ENCODE measurements at places on chromosomes 3 and 15. TPM values are rescaled to one million over a fixed set of nuclear protein-coding genes. Genes with fewer than 3 reads are reported as not detected.
A peak's percentile ranks its signal among the peaks of the same experiment; 100 is the strongest.

DNA sequence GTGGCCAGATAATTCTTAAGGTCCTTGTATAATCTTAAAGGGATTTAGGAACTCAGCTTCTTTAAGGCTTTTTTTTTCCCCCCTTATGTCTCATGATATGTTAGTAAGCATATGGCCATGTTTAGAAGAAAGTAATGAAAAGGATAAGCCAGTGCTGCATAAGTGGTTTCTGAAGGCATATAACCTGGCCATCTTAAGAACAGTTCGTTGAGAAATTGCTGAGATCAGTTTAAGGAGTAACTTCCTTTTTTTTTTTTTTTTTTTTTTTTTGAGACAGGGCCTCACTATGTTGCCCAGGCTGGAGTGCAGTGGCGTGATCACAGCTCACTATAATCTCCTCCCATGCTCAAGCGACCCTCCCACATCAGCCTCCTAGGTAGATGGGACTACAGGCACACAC lies 51.7 kb downstream of the UBE2E2 start:
- no peak for ATAC-seq

- ATAC-seq = no peak
Measured at GRCh38 chr3:170564664-170565063, 21.2 kb downstream of the SLC7A14 start.

DNA sequence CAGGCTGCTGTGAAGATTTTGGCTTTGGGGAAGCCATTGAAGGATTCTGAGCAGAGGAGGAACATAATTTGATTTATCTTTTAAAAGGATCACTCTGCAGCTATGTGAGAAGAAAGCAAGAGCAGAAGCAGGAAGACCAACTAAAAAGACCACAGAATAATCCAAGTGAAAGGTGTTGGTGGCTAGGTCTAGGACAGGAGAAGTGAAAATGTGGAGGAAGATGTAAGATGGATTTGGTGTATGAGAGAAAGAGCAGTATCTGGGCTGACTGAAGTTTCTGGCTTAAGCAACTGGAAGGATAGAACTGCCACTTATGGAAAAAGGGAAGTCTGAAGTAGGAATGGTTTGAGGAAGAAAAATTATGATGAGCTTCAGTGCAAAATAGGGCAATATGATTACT lies 62.0 kb downstream of the SFMBT1 start:
- ATAC-seq = no peak

GRCh38 chr3:36487616-36488015 lies 107.3 kb downstream of the STAC start:
- ATAC-seq = no peak

DNA sequence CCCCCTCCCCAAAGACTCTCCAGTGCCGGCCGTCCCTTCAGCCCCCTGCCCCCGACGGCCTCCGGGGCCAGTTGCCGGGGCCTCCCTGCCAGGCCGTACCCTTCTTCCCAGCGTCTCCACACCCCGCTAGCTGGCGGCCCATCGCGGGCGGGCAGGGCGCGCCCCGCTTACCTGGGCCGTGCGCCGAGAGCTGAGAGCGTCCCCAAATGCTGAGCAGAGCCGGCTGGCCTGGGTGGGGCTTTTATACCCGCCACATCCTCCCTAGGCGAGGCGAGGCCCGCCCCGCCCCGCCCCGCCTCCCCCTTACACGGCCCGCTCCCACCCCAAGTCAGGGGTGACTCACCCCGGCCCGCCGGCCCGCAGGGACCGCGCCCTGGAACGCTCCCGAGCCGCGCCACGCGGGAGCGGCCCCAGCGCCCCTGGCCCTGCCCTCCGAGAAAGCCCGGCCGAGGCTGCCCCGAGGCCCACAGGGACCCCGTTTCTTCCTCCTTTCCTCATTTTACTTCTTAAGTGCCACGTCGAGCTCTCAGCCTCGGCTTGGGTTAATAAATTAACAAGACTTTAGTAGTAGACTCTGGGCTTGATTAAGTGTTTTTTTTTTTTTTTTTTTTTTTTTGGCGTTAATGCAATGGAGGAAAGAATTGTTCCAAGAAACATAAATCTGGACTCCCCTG lies at the start of gene ANXA2:
ANXA2 (minus strand) TSS at position 215 of the 674 bp plus-strand sequence. CDS start 11,911 bp downstream, outside the sequence.
- ATAC-seq = peak; percentile 75

DNA sequence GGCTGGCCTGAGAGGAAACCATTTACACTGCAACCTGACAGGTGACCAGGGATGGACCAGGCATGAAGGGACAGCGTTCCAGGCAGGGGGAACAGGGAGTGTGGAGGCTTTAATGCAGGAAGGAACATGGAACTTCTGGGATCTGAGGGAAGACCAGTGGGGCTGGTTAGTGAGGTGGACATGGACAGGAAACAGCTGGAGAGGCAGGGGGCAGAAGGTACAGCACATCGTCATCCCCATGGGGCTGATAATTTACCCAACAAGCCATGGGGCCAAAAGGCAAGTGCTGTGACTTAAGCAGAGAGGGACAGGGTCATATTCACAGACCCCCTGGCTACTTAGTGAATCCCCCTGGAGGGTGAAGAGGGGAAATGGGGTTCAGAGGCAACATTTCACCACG lies 77.0 kb upstream of the LARS2 start:
- no peak for ATAC-seq

DNA sequence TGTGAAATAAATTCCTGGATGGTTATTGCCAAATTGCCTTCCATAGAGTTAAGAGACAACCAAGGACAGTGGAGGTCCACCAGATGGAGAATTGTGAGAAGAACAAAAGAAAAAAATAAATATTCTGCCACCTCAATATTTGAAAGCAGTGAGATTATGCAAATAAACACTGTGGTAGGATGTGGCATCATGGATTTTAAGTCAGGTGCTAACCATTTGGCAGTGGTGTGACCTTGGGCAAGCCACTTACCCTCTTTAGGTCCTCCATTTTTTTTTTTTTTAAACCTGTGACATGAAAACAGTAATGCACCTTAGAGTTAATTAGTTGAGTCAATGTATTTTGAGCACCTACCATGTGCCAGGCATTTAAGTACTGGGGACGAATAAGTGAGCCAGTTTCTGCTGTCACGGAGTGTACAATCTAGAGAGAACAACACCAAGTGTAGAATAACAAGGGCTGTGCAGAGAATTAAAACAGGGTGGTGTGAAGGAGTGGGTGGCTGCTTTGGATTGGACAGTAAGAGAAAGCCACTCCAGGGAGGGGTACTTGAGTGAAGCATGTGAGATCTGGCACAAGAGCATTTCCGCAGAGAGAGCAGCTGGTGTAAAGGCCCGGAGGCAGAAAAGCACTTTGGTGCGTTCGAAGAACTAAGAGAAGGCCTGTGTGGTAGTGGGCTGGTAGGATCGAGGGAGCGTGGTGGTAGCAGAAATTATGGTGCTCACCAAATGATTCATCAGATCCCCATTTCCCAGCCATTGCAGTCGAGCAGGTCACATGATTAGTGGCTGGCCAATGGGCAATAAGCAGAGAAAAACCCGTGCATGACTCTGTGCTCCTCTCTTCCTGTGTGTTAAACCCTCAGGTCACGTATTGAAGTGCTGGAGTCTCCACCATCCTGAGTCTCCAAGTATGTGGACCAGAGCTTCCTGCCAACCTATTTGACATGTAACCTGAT lies 39.2 kb downstream of the CCK start:
- ATAC-seq = no peak

GRCh38 chr3:9497821-9498565 lies 55.6 kb downstream of the LHFPL4 start:
- no peak for ATAC-seq

DNA sequence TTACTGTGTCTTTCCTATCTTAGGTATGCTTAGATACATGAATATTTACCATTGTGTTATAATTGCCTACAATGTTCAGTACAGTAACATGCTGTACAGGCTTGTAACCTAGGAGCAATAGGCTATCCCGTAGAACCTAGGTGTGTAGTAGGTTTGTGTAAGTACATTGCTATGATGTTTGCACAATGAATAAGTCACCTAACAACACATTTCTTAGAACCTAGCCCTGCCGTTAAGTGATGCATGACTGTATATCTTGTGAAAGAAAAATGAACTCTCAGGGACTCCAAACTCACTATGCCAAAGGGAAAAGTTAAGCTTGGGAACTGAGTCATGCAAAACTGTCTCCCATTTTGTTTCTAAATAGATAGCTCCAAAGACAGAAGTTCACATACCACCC lies 91.5 kb upstream of the ACP3 start:
- no peak for ATAC-seq

DNA sequence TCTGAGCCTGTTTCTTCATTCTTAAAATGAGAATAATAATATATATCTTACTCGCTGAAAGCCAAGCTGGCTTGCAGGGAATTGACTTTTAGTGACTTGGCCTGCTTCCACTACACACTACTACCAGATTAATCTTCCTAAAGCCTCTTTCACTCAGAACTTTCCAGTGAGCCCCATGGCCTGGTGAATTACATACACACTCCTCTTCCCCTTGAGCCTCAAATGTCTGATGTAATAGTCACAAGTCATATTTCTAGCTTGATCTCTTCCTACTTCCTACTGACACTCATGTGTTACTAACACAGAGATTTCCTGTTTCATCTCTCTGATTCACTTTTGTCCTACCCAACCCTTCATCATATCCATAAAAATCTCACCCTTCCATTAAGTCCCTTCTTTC lies 82.7 kb upstream of the SOX2 start:
- no peak for ATAC-seq

DNA sequence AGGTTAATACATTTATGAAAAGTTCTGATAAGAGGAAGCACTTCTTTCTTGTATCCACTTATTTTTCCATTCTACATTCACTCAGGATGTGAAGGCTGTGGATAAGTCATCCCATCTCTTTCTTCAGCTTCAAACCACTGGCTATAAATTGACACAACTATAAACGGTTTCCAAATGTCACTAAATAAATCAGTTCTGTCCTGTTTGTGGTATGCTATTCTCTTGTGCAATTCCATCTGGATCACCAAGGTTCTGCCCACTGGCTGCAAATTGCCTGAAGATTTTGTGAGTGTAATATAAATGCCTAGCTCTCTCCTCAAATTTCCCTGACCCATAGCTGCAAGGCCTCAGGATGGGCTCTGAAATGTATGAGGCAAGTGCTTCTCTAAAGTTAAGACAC lies 7.1 kb upstream of the LMOD3 start:
- ATAC-seq = no peak

GRCh38 chr15:51672155-51672687 lies 9.1 kb upstream of the SCG3 start:
- ATAC-seq = peak; percentile 90

- no peak for ATAC-seq
Measured at GRCh38 chr3:153182501-153183293, 20.7 kb downstream of the RAP2B start.

DNA sequence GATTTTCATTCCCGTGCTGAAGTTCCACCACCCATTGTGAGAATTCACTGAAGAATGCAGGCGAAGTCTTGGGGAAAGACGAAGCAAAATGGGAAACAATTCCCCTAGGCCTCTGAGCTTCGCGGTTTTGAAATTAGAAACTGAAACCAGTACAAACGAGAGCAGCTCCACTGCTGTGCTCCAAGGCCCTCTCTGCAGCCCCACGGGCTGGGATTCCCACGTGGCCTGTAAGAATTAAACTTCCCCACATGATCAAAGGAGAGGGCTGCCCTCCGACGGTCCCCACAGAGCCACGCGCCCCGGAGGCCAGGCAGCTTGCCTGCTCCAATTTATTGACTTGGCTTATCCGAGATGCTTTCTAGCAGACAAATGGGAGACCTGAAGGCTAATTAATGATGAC lies 144.0 kb downstream of the GREM1 start:
- ATAC-seq = peak; percentile 99

- no peak for ATAC-seq
Measured at GRCh38 chr3:146968204-146968651, 363.1 kb upstream of the PLSCR5 start.

- no peak for ATAC-seq
Measured at GRCh38 chr3:11364181-11364580, 92.0 kb downstream of the ATG7 start.

- no peak for ATAC-seq
Measured at GRCh38 chr3:20121088-20121487, 64.9 kb downstream of the SGO1 start.

- ATAC-seq = no peak
Measured at GRCh38 chr3:49716169-49716568, 3.3 kb downstream of the AMIGO3 start.

GRCh38 chr3:66618066-66618465 lies 117.2 kb upstream of the LRIG1 start:
- ATAC-seq = no peak

GRCh38 chr3:98765721-98766120 lies 2.6 kb downstream of the ST3GAL6 start:
- ATAC-seq = no peak

DNA sequence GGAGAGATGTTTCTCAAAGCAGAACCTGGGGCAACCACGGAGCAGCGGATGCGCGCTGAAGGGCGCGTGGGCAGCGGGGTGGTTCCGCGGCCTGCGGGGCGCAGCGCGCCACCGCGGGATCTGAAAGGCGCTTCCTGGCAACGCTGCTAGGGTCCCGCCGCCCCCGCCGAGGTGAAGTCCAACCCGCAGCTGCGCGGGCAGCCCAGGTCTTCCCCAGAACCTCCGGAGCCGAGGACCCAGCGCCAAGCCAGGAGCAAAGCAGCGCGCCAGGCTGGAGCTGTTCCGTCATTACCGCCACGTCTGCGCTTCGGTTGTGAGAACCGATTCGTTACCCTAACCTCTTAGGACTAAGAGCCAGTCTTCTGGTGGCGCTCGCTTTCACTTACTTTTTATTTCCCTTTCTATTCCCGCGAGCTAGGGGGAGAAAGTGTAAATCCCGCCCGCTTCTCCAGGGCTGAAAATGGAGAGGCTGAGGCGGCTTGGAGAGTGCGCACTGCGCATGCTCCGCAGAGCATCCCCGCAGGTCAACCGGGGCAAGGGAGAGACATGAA lies 3.2 kb upstream of the GABRG3 start:
- no peak for ATAC-seq

- no peak for ATAC-seq
Measured at GRCh38 chr3:98791341-98792325, 28.5 kb downstream of the ST3GAL6 start.

DNA sequence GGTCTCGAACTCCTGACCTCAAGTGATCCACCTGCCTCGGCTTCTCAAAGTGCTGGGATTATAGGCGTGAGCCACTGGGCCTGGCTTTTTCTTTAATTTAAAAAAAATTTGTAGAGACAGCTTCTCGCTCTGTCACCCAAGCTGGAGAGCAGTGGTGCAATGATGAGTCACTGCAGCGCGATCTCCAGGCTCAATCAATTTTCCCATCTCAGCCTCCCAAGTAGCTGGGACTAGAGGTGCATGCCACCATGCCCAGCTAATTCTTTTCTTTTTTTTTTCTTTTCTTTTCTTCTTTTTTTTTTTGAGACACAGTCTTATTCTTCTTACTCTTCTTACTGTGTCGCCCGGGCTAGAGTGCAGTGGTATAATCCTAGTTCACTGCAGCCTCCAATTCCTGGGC lies 19.8 kb downstream of the TUBGCP4 start:
- ATAC-seq = no peak

GRCh38 chr3:140832883-140833282 lies 108.8 kb upstream of the SLC25A36 start:
- no peak for ATAC-seq

- ATAC-seq = peak; percentile 27
Measured at GRCh38 chr3:197555281-197556261, at the start of gene BDH1. TSS of gene BDH1 (minus strand) at chr3:197555968. CDS start at chr3:197546443, 9,525 bp downstream.

The COL8A1 gene
- total RNA-seq = 1.2 TPM

The AP2M1 gene
- total RNA-seq = 262 TPM

The HEG1 gene
- total RNA-seq = 29.6 TPM

The TAGLN3 gene
- total RNA-seq = not detected

The RMDN3 gene
- 14.0 TPM for total RNA-seq

The PTPN23 gene
- total RNA-seq = 19.4 TPM

The PIF1 gene
- total RNA-seq = 15.4 TPM

The ATP10A gene
- total RNA-seq = 1.0 TPM

The ROPN1 gene
- total RNA-seq = not detected

The DPPA2 gene
- total RNA-seq = not detected

The SCAMP5 gene
- total RNA-seq = 2.4 TPM

The PPP2R3A gene
- 21.4 TPM for total RNA-seq

The GABRG3 gene
- 1.1 TPM for total RNA-seq

The ZNF660 gene
- 3.3 TPM for total RNA-seq

The ERC2 gene
- 1.3 TPM for total RNA-seq

The GOLGA6B gene
- 0.59 TPM for total RNA-seq

Data from motor neuron (in vitro differentiated cells).